Sciatic nerve (tissue), 2 donors: ENCODE measurements at places on chromosomes 13 and 19.

DNA sequence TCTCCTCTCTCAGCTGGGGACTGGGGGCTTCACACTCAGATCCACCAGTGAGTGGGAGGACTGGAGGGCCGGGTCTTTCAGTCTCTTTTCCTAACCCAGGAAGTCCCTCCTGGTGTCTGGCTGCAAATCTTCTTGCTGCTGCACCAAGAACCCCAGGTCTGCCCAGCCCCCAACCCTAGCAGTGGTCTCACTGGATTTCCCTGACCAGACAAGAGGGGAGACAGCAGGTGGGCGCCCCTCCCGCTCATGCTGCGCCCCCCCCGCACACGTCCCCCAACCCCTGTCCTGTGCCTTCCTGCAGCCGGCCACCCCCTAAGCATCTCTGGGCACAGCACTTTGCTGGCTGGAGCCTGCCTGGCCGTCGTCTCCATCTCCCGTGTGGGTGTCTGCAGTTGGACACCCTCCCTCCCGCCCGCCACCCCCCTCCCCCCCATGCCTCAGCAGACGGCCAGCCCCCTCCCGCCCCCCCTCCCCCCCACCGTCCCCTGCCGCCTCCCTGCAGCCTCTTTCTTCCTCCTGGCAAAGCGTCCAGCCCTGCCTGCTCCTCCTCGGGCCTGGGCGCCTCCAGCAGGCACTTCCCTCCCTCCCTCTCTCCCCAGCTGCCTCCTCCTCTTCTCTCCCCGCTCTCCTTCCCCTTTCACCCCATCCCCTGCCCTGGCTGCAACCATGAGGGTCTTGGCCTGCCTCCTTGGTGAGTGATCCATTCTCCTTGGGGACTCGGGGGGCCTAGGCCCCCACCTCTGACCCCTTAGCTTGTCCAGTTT lies at the start of gene SSC5D:
Gene SSC5D, plus strand, starts transcription at position 513 of the 764 bp plus-strand sequence. Its CDS starts 154 bp downstream, at position 667.
- no peak for DNase-seq

- peak; percentile 55 for DNase-seq
Observed at GRCh38 chr13:74288361-74288911, 154.2 kb upstream of the KLF12 start.

- no peak for DNase-seq
Observed at GRCh38 chr19:56596676-56597075, 1.6 kb downstream of the ZNF71 start.

DNA sequence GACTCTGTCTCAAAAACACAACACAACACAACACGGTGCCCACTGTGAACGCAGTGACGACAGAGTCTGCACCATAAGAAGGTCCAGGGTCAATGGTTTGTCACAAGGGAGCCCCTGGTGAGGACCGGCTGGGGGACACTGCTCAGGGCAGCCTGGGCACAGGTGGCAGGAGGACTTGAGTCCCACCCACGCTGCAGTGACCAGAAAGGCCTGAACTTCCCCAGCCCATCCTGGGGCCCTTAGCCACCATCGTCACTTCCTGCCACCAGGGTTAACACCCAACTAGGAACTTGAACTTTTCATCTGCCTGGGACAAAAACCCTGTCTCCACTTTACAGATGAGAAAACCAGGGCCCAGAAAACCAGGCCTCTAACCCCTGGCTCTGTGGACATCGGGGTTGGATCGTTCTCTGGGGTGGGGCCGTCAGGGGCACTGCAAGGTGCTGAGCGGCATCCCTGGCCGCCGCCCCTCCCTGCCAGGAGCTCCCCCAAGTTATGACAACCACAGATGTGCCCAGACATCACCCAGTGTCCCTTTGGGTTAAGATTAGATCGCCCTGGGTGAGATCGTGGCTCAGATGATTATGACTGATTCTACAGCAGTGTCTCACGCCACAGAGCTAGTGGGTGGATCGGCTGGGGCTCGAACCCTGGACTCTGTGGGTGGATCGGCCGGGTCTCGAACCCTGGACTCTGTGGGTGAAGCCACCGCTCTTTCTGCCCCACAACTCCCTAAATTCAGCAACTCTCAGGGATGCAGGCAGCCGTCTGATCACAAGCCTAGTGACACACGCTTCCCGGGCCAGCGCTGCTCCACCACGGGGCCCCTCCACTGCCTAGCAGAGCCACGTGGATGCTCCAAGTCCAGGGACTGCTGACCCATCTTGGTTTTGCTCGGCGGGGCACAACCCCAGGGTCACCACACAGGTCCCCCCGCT lies 14.0 kb downstream of the MOB3A start:
- no peak for DNase-seq

DNA sequence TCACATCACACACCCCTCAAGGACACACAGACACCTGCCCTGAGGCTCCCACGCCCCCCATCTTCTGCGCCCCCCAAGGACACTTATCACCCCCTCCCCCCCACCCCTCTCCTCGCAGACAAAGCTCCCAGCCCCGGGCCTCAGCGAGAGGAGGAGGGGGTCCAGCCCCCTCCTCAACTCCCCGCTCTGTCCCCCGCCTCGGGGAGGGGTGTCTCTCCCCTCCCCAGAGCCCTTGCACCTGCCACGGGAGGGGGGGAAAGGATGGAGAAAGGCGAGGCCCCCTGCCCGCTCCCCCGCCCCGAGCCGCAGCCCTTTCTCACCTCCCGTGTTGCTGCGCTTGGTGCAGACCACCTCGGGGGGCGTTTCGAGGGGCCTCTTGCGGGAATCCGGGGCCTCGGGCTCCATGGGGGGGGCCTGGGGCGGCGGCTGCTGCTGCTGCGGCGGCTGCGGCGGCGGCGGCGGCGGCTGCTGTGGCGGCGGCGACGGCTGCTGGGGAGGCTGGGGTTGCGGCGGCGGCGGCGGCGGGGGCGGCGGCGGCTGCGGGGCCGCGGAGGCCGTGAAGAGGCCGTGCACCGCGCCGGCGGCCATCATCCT lies 621 bp downstream of the NOVA2 start:
- DNase-seq: no peak

GRCh38 chr13:90896002-90896401 lies 451.5 kb upstream of the MIR17HG start:
- DNase-seq: no peak

GRCh38 chr13:51551416-51551815 lies 32.8 kb upstream of the WDFY2 start:
- DNase-seq: no peak

GRCh38 chr13:49497272-49497671 lies 1.5 kb downstream of the PHF11 start:
- DNase-seq: no peak

DNA sequence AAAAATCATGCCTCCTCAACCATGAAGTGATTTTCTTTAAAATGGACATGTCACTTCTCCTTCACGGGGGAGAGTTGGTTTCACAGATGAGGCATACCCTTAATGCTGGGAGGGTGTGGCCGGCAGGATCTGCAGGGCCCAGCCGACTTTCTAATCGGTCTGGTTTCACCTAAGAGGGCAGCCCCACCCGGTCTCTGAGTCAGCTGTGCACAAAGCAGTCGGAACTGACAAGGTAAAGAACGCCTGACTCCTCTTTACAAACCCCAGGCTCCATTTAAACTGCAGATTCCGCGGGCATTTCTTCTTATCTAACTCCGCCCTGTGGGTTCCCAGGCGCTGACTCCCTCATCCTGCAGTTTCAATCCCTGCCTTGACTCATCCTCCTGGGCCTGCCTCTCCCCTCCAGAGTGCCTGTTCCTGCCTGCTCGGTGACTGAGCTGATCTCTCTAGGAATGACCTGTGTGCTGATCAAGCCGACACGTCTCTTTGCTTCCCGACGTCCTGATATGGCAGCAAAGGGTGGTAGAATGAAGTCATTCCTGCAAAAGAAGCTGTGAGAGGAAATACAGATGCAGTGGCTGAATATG lies 63.4 kb downstream of the EFNB2 start:
- DNase-seq: no peak

DNA sequence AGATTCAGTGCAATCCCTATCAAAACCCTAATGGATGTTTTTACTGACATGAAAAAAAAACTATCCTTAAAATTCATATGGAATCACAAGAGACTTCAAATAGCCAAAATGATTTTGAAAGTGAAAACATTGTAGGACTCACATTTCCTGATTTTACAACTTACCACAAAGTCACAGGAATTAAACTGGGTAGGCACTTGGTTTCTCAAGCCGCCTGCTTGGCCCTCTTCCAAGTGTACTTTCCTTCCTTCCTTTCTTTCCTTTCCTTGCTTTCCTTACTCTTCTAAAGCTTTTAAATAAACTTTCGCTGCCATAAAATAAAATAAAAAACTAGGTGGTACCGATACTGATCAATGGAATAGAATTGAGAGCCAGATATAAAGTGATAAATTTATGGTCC lies 21.0 kb upstream of the CD33 start:
- no peak for DNase-seq

- DNase-seq: peak; percentile 92
Observed at GRCh38 chr13:48001114-48001881, at the start of gene SUCLA2. SUCLA2 (minus strand) TSS chr13:48001273; CDS start chr13:48001269, 4 bp downstream.

GRCh38 chr19:56573914-56574313 lies 6.6 kb downstream of the ZNF470 start:
- no peak for DNase-seq

GRCh38 chr13:27201661-27202060 lies 30.1 kb upstream of the USP12 start:
- no peak for DNase-seq

GRCh38 chr19:1855040-1855827 lies 7.0 kb upstream of the REXO1 start:
- DNase-seq: peak; percentile 90

- DNase-seq: no peak
Observed at GRCh38 chr19:30807278-30807677, 435.1 kb downstream of the ZNF536 start.

DNA sequence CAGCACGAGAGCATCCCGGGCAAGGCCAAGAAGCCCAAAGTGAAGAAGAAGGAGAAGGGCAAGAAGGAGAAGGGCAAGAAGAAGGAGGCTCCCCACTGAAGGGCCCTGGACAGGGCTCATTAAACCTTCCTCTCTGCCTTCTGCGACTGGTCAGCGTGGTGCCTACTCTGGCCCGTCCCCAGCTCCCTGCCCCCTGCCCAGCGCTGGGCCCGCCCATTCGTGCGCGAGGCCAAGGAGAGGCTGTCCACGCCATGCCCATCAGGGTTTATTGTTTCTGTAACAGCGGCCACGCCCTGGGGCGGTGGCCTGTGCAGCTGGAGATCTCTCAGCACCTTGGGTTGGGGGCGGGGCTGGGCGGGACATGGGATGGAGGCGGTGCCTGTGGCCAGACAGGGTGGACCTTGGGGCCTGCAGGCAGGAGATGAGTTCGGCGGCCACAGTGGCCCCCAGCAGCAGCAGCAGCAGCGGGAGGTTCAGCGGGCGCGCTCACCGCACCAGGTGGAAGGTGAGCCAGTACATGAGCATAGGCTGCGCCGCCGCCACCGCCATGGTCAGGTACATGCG lies 897 bp downstream of the C19orf33 start:
- DNase-seq: no peak

- no peak for DNase-seq
Observed at GRCh38 chr19:15457701-15458484, 6.5 kb downstream of the RASAL3 start.

DNA sequence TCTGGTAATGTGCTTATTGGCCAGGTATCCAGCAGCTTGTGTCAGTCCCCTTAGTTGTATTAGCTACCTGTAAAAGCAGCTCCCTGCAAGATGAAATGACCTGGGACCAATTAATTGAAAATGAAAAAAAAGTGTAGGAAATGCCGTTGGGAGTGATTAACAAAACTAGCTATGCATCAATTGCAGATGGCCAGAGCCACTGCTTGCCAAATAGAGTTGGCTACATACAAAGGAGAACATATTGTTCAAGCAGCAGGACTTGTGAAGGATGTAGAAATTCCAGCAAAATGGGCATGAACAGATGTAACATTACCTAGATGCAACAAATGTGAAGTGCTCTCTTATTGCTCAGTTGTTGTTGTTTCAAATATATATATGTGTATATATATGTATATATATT lies 300.5 kb downstream of the PCDH17 start:
- no peak for DNase-seq

DNA sequence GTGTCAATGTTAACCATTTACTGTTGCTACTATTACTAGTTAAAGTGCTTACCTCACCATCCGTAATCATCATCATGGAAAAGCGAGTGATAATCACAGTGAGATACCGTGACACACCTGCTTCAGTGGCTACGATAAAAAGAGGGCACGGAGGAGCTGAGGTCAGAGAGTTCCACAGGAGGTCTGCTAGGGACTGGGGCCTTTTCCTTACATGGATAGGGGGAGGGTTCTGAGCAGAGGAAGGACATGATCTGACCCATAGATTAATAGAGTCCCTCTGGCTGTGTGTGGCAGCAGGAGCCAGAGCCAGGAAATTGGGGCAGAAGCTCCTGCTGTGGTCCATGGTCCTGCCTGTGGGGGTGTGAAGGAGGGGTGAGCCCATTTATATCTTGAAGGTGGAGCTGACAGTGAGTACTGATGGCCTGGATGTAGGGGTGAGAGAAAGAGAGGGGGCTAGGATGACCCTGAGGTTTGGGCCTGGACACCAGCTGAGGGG lies 136.7 kb downstream of the SIPA1L3 start:
- no peak for DNase-seq

DNA sequence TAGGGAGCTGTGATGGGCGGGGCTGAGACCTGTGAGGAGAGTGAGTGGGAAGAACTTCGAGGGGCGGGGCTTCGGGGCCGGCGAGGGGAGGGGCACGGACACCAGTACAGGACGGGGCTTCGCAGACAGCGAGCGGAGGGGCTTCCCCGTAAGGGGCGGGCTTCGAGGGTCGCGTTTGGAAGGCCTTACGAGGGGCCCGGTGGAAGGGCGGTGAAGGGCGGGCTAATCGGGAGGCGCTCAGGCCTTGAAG lies 4.1 kb upstream of the EMP3 start:
- peak; percentile 98 for DNase-seq

- DNase-seq: peak; percentile 63
Observed at GRCh38 chr19:15200553-15201364, at the start of gene NOTCH3. NOTCH3 (minus strand) TSS chr19:15200995; CDS start chr19:15200905, 90 bp downstream.

DNA sequence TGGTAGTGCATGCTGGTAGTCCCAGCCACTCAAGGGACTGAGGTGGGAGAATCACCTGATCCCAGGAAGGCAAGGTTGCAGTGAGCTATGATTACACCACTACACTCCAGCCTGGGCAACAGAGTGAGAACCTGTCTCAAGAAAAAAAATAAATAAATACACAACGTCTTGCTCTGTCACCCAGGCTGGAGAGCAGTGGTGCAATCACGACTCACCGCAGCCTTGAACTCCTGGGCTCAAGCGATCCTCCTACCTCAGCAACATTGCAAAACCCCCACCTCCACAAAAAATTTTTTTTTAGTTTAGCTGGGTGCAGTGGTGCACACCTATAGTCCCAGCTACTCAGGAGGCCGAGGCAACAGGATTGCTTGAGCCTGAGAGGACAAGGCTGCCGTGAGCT lies 8.8 kb downstream of the TPM4 start:
- no peak for DNase-seq
